ENCODE measurements at places on chromosomes 2 and 18.

DNA sequence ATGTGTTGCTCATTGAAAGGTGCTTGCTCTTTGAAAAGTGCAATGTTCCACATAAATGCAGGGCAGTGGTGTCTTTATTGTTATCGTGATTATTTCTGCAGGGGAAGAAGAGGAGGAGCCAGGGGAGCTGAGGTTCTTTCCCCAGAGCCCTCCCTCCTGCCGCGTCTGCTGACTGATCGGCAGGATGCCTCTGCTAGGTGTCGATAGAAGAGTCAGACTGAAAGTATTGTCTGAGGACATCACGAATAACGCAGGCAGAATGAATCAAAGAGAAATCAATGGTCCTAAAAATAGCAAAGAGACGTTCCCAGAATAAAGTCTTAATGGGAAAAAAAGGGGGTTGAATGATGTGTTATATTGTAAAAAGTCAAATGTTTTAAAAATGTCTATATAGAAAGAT is 47.4 kb upstream of the SIX3 start:
- DNase-seq = no peak

- no peak for DNase-seq
Observed at GRCh38 chr18:346600-346999, 78.8 kb upstream of the THOC1 start.

DNA sequence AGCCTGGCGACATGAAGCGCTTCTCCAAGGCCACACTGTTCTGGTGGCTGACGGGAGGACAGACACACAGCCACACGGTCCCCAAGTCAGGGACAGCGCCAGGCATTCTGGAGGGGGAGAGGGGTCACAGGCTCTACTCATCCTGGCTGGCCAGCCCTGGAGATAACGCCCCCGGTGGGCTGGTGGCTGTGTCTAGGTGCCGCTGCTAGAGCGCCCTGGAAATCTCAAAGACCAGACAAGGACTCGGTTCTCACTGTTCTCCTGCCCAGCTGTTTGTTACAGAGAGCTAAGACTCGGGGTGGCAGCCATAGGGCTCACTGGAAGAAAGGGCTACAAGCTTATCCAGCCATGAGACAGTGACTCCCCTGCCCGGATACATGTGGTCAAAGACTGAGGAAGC is 72.0 kb downstream of the KCNF1 start:
- DNase-seq = no peak

- no peak for DNase-seq
Observed at GRCh38 chr2:236616031-236616430, 46.4 kb downstream of the ACKR3 start.

DNA sequence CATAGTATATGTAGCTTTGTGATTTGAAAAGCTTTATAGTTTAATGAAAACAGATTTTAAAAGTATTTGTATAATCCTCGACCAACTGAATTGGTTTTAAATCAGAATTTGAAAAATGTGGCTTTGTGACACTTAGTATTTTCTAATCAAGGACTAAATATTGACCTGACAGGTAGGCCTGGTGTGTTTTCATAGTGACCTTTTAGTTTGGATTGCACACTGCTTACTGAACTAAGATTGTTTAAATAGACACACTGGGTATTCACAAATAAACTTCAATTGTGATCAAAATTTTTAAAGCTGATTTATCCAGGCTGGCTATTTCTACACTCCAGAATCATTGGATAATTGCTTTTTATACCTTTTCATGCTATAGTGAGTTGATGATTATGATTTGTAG is 31.8 kb upstream of the FAM237A start:
- DNase-seq = no peak

- DNase-seq = peak; percentile 8
Observed at GRCh38 chr2:157261199-157261782, 3.8 kb downstream of the GALNT5 start.

All from right renal cortex interstitium (tissue), 3 donors.